ENCODE measurements at places on chromosomes 3 and 15.
A peak's percentile ranks its signal among the peaks of the same experiment; 100 is the strongest.

DNA sequence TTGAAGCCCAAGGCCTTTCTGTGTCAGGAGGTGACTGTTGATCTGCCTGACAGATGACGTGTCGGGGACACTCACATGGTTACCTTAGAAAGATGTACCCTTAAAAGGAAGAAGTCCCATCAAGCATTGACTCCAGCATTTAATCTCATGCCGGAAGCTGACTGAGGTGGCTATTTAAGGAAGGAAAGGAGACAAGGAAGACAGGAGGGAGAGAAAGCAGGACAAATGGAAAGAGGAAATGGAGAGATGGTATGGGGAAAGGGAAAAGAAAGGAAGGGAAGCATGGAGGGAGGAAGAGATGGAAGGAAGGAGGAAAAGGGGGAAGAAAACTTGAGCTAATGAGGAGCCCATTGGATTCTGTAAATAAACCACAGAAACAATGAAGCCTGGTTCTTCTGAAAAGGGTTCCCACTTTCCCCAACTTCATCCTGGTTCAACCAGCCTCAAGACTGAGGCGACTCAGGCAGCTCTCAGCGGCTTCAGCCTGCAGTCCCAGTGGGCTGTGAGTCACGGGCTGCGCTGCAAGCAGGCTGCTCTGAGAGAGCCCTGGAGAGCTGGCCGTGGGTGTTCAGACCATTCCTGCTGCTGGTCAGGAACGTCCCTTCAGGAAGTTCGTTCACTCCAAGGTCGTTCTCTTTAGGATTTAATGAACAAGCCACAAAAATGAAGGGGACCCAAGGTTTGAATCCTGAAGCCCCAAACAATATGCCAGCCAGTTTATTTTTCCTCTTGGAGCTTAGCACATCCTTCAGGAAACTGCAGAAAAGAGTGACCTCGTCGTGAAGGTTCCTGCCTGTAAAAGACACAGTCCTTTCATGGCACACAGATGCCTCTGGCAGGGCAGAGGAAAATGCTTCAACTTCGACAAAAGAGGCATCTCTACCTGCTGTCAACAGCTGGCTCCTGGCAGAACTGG lies 69.6 kb upstream of the THBS1 start:
- no peak for DNase-seq

DNA sequence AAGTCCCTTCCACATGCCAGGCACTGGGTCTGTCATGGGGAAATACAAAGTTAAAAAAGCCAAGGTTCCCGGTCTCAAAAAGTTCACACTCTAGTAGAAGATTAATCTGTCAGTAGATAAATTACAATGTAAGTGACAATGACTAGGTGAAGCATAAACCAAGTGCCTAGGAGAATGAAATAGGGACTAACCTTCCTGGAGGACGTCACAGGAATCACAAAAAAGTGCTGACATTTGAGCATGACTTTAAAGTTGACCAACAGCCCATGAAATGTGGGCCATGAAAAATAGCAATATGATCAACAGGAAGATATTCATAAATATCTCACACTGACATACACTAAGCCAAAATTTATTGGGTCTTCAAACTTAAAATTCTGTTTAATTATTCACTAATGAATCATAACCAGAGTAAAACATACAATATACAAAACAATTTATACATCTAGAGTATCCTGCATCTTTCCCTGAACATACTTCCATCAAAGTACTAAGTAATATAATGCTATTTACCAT lies 20.0 kb downstream of the COPS2 start:
- no peak for DNase-seq

DNA sequence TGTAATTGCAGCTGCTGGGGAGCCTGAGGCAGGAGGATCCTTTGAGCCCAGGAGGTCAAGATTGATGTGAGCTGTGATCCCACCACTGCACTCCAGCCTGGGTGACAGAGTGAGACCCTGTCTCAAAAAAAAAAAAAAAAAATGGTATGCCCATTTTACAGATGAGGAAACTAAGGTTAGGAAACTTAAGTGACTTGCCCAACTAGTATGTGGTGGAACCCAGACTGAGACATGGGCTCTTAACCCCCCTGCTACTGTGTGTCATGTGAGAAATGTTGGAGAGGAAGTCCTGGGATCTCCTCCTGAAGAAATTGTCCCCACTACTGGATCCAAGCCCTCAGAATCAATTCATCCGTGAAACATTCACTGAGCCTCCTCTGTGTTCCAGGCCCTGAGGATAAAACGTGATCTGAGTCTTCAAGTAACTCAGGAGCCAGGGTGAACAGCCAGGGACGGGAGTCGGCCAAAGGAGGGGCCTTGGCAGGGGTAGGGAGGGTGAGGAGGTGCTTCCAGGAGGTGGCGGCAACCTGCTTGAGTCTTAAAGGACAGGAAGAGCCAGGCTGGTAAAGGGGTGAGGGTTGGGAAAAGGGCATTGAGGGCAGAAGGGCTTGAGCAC lies 19.6 kb upstream of the RNU6-1 start:
- no peak for DNase-seq

GRCh38 chr3:22714749-22715148 lies 488.4 kb upstream of the UBE2E2 start:
- no peak for DNase-seq

GRCh38 chr3:151960961-151961580 lies 87.6 kb downstream of the SUCNR1 start:
- DNase-seq, result no peak

- no peak for DNase-seq
Measured at GRCh38 chr3:122301063-122301462, 24.0 kb upstream of the CSTA start.

GRCh38 chr15:49669288-49669687 lies 48.4 kb downstream of the DTWD1 start:
- DNase-seq, result no peak

DNA sequence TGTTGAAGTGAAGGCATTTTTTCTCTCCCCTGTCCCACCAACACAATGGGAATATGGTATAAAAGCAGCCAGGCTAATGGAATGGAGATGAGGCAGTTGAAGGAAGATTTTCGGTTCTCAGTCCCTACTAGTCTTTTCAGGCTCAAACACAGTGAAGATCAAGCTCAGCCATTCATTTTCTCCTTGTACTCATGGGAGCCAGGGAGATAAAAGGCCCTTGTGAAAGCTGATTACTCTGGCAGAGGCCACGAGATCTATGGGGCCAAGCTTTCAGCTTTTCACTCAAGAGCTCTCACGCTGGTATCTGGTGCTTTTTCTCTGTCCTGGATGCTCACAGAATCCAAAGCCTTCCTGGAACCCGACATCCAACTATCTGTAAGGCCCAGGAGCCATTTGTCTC lies 14.5 kb upstream of the FAN1 start:
- no peak for DNase-seq

DNA sequence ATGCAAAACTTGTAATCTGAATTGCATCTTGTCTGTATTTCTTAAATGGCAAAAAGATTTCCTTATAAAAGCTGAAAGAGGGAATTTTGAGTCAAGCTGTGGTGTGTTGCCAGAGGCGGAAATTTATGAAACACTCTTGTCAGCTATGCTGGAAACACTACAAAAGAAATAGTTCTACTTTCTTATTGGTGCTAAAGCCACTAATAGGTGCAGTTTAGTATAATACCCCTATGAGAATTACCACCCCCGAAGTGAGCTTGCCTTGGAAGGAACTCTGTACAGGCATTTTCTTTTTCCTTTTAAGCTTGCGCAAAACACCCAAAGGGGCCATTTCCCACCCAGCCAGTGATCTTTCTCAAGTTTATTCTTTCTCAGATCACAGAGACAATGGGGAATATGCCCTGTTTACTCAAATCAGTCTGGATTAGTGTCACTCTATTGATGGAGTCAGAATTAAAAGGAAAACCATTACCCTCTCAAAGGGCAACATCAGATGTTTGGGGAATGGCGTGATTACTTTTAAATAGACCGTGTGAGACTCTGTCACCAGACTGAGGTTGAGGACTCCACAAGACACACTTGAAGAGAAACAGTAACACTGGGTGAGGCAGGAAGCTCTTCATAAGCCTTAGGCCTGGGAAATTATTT lies 166.0 kb downstream of the TP63 start:
- no peak for DNase-seq

DNA sequence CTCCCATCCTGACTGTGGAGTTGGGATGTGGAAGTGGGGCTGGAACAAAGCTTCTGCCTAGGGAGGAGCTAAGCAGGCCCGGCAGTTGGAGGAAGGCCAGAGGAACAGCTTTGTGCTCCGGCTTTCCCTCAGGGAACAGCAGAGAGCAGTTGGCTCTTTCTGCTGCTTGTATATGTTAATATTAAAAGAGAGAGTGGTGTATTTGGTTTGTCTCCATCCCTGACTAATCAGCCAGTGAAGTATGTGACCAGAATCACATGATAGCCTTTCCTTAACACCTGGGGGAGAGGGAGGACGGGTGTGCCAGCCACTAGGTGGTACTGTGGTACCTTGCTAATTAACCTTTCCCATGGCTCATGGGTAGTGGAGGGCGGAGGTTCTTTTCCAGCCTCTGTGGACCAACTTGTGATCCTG lies 10.0 kb downstream of the EIF2B5 start:
- no peak for DNase-seq

DNA sequence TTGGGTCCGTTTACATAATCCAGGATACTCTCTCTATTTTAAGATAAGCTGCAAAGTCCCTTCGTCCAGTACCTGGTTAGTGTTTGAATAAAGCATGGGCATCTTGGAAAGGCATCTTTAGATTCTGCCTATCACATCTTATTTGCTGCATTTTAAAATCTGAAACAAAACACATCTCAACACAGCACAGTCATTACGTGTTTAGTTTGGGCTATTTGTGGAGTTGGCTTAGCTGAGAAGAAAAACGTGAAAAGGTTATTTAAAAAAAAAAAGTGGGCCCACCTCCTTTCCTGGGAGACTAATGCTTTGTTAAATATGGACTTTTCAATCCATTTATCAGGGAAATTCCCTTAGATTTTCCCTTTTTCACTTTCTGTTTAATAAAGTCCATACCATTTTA lies 174.5 kb upstream of the WNT5A start:
- no peak for DNase-seq

- DNase-seq, result no peak
Measured at GRCh38 chr3:187995043-187995400, 158.9 kb upstream of the LPP start.

GRCh38 chr15:67707520-67708283 lies 117.6 kb upstream of the SKOR1 start:
- no peak for DNase-seq

DNA sequence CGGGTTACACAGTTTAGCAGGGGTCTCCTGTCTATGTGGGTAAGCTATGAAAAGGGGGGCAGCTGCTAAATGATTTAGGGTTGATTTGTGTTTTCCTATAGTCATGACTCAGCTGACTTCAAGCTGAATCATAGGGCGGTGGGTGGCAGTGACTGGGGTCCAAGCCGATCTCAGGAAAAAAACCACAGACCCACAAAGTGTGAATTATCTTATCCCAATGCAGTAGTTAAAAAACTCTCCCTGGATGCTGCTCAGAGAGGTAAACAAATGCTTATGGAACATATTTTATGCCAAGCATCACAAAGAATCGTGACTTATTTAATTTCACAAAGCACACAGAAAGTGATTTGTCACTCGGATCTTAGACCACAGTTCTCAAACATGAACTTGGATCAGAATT lies 18.4 kb upstream of the TOPAZ1 start:
- DNase-seq, result no peak

- DNase-seq, result no peak
Measured at GRCh38 chr3:152121270-152121636, 147.5 kb upstream of the MBNL1 start.

GRCh38 chr3:105584003-105584790 lies 217.5 kb downstream of the ALCAM start:
- DNase-seq, result no peak

GRCh38 chr3:129432036-129432435 lies 3.6 kb upstream of the EFCAB12 start:
- DNase-seq, result no peak

- DNase-seq, result no peak
Measured at GRCh38 chr3:11635680-11636393, 7.9 kb downstream of the VGLL4 start.

GRCh38 chr15:26311710-26312236 lies 448.6 kb upstream of the ATP10A start:
- DNase-seq, result no peak

DNA sequence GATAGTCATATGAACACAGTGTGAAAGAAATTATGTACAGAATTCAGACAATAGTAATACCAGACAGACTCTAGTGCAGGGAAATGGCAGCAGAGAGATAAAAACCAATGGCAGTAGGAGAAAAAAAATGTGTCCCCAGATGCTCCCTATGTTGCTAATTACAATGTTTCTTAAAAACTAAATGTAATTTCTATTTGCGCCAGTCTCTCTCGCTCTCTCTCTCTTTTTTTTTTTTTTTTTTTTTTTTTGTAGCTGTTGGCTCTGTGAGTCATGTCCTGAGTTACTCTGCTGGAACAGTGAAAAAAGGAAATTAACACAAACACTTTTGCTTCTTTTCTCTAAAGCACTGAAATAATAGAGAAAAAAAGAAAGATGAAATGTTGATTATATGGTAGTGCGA lies 871.9 kb downstream of the GBE1 start:
- DNase-seq, result no peak

DNA sequence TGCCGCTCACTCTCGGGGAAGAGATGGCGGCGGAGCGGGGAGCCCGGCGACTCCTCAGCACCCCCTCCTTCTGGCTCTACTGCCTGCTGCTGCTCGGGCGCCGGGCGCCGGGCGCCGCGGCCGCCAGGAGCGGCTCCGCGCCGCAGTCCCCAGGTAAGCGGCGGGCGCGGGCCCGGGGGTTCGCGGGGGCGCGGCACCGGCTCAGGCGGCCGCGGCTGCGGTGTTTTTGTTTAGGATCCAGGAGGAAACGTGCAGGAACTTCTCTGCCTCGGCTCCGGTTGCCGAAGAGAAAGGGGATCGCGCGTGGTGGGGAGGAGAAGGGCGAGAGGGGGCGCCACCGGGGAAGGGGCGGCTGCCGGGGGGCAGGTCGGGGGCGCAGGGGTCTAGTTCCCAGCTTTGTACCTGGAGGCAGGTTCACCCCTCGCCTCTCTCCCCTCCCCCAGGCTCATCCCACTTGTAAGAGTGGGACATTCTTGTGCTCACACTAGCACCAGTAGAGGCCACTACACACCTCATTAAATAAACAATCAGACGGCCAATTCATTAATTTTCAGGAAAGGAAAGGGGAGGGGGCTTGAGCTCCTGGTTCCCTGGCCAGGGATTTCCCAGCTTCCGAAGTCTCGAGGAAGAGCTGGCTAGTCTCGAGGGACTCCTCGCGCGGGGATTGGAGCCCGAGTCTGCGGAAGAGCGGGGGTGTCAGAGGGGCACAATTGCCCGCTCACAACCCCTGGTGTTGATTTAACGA lies 562 bp downstream of the NEO1 start:
- DNase-seq, result peak; percentile 73

DNA sequence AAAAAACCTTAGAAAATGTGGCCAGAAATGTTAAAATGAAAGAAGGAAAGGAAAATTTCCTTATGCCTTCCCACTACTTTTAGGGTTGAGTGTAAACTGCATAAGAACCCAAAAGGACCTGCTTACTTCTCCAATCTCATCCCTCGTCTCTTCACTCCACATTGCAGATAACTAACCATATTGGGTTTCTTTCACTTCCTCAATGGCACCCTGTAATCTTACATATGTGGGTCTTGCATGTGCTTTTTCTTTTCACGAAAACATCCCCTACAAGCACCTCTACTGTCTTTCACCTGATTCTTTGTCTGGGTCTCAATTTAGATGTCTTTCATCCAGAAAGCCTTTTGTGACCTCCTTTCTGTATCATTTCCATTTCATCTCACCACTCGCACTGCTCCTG lies 23.1 kb downstream of the EOMES start:
- DNase-seq, result no peak

- peak; percentile 40 for DNase-seq
Measured at GRCh38 chr15:43270676-43271306, 4.1 kb upstream of the TGM5 start.

- DNase-seq, result no peak
Measured at GRCh38 chr3:23303601-23304217, 100.6 kb downstream of the UBE2E2 start.

Data from type B pancreatic cell (in vitro differentiated cells).